Stimulated activated CD4-positive, alpha-beta T cell treated with anti-CD3 and anti-CD28 coated beads, Interleukin-1b, Interleukin-23, amount 100 ng/mL, for 1 hour (primary cell): ENCODE measurements at places on chromosomes 3 and 15.

DNA sequence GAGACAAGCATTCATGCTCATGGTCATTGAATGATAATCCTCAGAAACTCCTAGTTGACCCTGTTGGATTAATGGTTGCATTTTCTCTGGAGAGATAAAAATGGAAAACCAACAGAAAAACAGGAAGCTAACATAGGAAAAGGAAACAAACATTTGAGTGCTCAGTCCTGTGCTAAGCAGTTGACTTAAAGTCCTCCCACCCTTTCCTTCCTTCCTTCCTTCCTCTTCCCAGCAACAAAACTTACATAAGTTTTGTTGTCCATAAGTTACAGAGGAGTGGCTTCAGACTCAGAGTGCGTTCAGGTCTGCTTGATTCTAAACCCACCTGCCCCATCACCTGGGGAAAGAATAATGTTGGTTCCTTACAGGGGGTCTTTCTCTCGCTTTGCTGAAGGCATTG is 163.8 kb upstream of the RGMA start:
- no peak for DNase-seq

DNA sequence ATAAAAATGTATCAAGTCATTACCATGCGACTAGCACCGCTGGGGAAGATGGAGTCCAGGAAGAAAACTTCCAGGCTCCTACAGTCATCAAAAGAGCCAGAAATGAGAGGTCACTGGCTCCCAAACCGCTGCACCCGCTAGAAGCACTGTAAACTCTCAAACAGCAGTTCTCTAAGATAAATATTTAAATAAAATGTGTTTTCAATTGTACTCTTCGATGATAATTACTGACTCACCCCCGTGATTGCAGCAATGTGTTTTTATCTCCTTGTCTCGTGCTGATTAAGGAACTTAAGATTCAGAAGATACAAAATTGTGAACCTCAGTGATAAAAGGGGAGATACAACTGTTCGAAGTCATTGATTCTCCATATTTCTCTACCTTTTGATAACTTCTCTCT is 45.8 kb upstream of the FOXP1 start:
- no peak for DNase-seq

- no peak for DNase-seq
These were observed 22.3 kb upstream of the P2RY13 start for GRCh38 chr3:151351648-151352047.

DNA sequence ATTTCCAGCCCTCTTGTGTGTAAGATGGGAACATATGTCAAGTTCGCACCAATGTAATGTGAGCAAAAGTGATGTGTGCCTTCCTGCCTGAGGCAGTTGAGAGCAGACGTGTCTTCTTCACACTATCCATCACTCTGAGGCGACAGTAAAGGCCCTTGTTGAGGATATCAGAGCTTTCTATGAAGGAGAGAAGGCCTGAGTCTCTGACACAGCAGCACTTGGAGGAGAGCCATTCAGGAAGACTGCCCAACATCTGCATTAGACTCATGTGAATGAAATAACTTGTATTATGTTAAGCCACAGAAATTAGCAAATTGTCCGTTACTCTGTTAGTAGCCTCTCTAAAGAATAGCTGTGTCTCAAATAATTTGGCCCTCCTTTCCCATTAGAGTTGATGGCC is 108.8 kb upstream of the CCDC54 start:
- no peak for DNase-seq

- DNase-seq, result no peak
These were observed 207.7 kb downstream of the STT3B start for GRCh38 chr3:31740397-31740796.

DNA sequence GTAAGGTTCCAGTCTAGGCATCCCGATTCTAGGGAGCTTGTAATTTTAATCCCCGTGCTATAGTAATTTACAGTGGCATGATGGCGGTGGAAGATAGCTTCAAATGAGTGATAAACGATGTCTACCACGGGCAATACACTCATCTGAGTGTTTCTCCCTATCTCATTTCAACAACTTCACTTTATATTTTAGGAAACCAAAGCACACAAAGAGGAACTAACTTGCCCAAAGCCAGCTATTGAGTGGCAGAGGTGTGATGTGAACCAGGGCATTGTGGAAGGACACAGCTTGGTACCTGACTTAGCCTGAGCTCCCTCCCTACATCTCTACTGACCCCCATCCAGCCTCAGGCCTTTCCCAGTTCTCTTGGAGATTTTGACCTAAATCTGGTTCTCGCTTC is 16.9 kb upstream of the FILIP1L start:
- DNase-seq, result no peak

GRCh38 chr3:127037418-127037841 is 54.5 kb downstream of the PLXNA1 start:
- DNase-seq, result no peak

DNA sequence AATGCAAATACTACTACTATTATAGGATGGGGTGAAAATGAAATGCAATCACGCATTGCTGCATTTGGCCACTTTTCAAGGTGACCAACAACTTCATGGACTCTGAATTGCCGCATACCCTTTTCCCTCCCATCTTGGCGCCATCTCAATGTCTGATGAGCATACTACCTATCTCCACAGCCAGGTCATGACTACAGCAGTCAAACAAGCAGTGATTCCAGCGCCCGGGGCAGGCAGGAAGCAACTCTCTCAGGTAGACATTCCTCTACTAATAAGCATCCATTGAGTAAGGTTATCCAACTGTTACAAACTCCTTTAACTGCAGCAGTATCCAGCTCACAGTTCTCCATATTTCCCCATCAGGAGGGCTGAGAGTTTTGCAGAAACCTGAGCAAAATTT is 155.4 kb downstream of the ADAMTS17 start:
- no peak for DNase-seq

DNA sequence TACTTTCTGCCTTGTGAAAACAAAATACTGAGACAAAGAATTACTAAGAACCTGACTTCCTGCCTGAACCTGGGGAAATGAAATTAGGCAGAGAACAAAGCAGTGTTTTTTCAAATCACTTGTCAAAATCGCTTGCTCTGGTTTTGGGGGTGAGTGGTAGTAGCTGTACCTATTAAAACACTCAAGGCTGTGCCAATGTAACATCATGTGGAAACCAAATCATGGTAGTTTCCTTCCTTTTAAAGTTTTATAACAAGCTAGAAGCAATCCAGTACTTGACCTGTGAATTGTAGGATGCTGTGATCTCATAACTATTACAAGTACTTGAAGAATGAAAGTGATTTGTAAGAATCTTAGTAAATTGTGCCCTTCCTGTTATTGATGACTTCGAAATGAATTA is 6.7 kb downstream of the CMTM8 start:
- DNase-seq, result no peak

- no peak for DNase-seq
These were observed 41.8 kb upstream of the TPM1 start for GRCh38 chr15:63000706-63001105.

DNA sequence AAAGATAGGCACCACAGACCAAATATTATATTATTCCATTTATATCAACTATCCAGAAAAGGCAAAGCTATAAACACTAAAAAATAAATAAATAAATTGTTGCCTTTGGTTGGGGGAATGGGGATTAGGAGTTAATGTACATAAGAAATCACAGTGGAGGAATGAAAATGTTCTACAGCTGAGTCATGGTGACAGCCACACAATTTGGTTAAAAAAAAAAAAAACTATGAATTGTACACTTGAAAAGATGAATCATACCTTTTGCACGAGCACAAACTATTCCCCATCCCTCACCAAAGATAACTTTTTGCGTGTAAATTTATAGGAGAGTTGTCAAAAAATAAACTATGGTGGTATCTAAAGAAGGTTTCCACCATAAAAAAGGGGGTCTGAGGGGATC is 103.2 kb downstream of the TBC1D5 start:
- no peak for DNase-seq

- no peak for DNase-seq
These were observed 67.1 kb upstream of the CDV3 start for GRCh38 chr3:133506215-133506901.

DNA sequence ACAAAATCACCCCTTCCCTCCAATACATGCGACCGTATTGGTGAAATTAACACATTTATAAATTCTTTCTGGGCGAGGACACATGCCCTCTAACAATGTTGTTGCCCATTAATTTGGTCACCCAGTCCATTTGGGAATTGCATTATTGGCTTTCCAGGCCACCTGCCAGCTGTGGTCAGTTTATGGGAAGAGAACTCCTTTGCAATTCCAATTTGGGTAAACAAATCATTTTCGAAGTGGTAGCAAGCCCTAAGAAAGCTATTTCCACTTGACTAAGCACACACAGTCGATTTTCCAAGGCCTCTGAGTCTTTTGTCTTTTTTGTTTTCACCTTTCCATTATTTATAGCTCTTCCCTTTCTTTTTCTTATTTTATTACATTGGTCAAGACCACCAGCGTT is 362.3 kb upstream of the RGMA start:
- no peak for DNase-seq
